Muscle of back (tissue), 13 donors: ENCODE measurements at places on chromosomes 11 and 22. TPM values are rescaled to one million over a fixed set of nuclear protein-coding genes. Genes with fewer than 3 reads are reported as not detected.

DNA sequence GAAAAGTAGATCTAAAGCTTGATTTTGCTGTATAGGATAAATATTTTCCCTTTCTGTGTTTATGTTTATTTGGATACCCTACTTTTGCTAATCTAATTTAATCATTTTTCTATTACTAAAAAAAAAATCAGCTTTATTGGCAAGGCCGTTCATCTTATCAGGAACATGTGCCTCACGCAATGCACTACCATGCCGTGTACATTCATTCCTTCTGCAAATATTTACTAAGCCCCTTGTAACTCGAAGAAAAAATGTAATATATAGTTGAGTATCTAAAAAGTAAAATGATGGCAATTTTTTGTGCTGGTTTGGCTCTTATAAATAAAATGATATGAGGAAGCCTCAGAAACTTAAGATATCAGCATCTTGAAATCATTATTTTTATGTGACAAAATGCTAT lies 8.9 kb downstream of the UVRAG start:
- DNase-seq = no peak

DNA sequence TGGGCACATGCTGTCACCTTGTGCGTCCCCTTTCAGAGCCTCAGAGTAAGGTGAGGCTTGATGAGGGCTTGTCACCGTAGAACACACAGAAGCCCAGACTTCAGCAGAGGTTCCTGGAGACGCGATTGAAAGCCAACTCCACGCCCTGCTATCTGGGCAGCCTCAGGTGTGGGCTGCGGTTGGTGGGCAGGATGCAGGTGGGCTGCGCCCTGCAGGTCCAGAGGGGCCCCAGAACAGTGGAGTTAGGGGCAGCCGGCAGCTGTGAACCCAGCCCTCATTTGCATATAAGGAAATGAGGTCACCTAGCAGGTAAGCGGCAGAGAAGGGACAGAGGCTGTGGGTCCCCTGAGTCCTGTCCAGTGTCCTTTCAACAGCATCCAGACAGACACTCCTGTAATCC lies 15.4 kb downstream of the PHLDA2 start:
- no peak for DNase-seq

The CD3G gene
- 0.39 TPM for polyA plus RNA-seq

The PNPLA3 gene
- polyA plus RNA-seq = 0.45 TPM

The NTM gene
- 28.4 TPM for polyA plus RNA-seq

DNA sequence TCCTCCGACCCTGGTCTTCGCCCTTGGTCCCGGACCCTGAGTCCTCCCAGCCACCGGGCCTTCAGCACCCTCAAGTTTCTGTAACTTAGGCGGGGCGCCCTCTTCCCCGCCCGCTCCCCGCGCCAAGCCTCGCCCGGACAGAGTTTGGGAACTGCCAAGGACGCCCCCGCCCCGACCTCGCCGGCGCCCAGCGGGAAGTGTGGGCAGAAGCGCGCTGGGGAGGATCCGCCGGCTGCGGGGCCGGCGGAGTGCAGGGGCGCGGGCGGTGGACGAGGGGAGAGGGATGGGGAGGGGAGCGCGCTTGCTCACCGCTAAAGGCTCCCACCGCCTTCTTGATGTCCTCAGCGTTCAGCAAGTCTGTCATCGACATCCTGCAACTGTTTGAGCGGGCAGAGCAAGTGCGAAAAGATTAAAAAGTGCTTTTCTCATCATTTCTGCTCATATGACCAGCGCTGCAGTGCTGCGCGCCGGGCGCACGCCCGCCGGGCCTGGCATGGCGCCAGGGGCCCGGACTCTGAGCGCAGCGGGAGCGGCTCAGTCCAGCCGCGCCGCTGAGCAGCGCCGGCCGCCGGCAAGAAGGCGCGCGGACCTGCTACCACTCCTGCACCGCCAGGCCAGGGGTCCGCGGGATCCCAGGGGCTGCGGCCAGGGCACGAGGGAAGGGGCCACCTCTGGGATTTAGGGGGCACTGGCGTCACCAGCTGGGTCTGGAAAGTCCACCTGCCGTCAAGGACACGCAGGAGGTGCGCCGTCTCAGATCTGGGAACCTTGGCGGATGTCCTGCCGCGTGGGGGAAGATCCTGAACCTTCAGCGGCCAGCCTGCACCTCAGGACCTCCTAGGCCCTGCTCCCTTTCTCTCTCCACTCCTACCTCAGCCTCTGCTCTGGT lies at the start of gene PVALB:
TSS of gene PVALB (minus strand) at position 400 of the 889 bp plus-strand sequence. CDS start at position 370, 30 bp downstream.
- peak; percentile 33 for DNase-seq

The OR10D3 gene
- not detected for polyA plus RNA-seq

DNA sequence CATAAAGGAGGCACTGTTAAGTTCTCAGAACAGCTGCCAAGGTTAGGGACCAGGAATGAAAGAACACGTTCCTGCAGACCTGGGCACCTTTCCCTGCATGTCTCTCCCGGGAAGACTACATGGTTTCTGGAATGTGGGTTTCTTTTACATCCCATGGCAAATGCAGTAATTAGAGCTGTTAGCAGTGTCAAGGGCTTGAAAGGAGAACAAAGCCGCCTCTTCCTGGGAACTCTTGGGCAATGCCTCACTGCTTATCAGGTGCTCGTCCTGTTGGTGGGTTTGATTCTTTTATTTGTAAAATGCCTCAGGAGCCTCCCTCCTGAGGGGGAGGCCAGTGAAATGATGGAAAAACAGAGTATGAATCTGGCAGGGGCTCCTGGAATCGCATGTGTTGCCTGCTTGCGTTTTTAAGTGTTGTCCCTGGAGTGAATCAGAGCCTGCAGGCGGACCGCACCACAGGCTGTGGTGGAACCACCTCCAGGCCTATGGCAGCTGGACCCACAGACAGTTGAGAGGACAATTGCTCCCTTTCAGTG lies 723 bp upstream of the C22orf31 start:
- peak; percentile 47 for DNase-seq

- no peak for DNase-seq
These were observed 23.1 kb downstream of the MPPED1 start for GRCh38 chr22:43434928-43435311.

GRCh38 chr11:47886096-47886495 lies 37.9 kb upstream of the NUP160 start:
- DNase-seq = peak; percentile 86

The PTPN5 gene
- 0.39 TPM for polyA plus RNA-seq

GRCh38 chr22:37230673-37231405 lies 13.2 kb downstream of the RAC2 start:
- DNase-seq = no peak

- no peak for DNase-seq
These were observed 39.7 kb downstream of the FLI1 start for GRCh38 chr11:128733440-128734102.

DNA sequence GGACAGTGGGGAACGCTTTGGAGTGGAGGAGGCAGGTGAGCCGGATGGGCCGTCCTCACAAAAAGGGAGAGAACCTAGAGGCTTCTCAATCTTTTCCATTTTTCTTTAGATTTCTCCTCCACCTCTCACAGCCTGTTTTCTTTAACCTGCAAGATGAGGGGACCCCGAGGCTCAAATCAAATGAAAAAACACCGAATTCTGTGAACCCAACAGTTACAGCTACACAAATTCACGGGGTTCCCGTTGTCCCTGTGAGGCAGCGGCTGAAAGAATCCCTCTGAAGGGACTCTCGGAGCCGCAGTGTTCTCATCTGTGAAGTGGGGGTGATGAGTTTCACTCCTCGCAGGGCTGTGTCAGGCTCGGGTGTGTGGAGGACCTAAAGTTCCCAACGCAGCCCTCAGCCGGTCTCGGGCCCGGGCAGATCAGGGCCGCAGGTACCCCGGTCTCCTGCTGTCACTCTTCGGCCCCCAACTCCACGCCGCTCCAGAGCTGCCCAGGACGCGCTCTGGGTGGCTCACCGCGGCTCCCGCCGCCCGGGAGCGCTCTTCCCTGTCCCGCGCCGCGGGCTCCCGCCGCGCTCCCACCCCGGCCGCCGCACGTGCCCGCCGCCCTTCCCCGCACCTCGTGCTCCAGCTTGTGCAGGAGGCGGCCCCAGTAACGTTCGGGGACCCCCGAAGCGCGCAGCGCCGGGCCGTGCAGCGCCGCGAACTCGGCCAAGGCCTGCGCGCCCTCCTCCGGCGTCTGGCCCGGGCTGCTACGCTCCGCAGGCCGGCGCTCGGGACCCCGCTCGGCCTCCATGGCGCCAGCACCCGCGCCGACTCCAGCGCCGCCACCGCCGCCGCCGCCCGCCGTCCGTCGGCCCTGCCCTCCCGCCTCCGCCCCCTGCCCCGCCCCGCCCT lies at the start of gene TTLL12:
TSS of gene TTLL12 (minus strand) at position 863 of the 899 bp plus-strand sequence. CDS start at position 798, 65 bp downstream.
- peak; percentile 80 for DNase-seq
